SK-MEL-5 (cell line): ENCODE measurements at places on chromosomes 7 and 10. TPM values are rescaled to one million over a fixed set of nuclear protein-coding genes. Genes with fewer than 3 reads are reported as not detected.

- no peak for DNase-seq
Observed at GRCh38 chr10:121131014-121131413, 279.9 kb downstream of the WDR11 start.

GRCh38 chr10:98267894-98268693 lies at the start of gene LOXL4:
LOXL4 (minus strand) TSS chr10:98268194; CDS start chr10:98263019, 5,175 bp downstream.
- DNase-seq = no peak

DNA sequence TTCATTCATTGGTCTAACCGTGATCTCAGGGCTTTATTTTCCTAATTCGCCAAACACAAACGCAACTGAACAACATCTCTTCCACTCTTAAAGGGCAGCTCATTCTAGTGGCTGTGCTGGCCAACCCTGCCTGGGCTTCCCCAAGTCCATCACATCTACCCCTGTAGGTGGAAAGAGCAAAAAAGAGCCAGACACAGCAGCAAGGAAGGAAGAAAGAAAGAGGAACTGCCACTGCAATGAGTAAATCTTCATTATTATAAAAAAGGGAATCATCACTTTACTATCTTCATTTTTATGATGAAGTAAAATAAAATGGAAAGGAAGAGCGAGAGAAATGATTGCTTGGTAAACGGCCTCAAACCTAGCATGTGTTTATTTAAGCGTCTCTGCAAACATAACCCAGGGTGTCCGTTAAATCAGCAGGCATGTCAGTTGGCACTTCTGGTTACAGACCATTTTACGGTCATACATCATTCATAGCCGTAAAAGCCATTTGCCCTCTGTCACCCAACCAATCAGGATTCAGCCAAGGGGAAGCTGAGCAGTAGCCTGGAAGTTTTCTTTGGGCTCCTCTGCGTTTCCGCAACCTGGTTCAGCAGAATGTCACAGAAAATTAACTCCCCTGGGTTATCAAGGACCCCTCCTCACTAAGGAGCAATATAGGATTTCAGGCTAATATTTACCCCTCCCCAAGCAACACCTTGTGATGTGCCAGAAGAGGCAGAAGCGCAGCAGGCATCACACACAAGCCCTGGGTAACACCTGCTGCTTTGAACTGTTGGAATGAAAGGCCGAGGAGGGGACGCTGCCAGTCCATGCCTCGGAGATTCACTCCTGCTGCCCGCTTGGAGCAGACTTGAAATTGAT lies 234.0 kb downstream of the SNX10 start:
- DNase-seq = no peak

The GPR37 gene
- total RNA-seq = 18.4 and 21.6 TPM in 2 replicates

DNA sequence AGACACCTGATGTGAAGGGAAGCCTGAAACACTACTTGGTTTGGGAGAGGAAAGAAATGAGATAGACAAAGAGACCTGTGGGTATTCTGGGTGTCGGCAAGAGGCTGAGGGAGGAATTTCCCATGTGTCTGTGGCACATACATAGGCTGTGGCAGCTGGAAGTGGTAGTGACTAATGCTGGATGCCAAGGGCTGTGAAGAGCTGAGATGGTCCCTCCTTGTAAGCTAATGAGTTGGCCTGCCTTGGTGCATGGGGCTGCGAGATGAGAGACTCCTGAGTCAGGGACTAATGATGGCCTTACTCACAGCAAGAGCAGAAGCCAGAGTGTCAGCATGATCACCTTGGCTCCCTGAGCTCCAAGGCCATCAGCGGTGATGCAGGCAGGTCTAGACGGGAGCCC lies 119.0 kb upstream of the EEPD1 start:
- no peak for DNase-seq

DNA sequence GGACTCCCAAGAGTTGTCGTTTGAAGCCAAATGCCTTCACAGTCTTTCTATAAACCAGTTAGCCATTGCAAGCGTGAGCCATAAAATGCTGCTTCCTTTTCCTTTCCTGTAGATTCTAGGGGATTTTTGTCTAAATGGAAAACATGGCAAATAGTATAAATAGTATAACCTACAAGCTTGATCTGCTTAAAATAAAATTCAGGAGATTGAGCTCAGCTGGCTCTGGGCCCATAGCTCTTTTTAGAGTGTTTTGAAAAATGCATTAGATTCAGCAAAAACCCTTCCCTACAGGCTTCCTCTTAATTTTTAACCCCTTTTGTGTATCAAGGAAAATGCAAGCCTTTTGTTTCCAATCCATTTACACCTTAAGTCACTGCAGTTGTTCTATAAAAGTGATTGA lies 190.1 kb upstream of the GDF10 start:
- no peak for DNase-seq

The FRG2B gene
- total RNA-seq = 0.53 TPM in 1 of 2 replicates, not detected in the other

DNA sequence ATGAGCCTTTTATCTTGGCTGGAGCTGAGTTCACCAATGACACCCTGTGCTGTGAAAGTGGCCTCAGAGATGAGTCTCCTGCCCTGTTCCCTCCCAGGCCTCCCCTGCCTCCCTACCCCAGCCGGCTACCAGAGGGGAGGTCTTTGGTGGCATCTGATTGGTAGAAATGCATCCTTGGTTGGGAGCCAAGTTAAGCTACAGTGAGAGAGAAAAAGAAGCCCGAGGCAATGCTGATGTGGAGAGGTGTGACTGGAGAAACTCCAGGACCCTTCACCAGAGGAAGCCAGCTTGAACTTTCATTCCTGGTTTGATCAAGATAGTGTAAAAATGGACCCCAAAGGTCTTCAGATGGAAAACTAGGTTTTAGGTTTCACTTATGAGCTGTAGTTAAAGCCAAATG lies 191.1 kb upstream of the TCF7L2 start:
- DNase-seq = no peak

DNA sequence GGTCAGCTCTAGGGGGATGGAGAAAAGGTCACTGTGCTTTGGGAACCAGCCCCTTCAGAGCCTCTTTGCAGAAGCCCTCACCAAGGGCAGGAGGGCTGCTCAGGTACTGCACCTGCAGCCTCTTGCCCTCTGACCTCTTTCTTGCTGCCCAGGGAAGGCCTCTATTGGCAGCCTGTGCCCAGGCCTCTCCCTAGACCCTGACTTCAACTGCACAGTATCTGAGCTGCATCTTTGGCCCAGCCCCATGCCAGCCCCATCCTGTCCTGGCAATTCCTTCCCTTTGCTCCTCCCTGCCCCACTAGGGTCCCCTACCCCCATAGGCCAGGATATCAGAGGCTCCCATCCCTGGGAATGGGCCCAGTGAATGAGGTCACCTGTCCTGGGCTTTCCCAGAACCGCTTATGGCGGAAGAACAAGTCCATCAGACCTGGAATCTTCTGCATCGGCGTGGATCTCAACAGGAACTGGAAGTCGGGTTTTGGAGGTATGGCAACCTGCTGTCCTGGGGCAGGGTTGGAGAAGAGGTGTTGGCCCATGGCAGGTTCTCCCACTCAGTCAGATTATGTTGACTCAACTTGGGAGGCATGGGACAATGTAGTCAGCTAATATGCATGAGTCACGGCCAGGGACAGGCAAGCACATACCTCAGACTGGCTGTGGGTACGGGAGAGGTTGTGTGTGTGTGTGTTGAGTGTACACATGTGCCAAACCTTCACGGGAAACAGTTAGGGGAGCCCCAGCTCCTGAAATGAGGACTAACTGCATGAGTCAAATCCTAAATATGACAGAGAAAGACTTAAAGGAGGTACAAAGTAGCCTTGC lies 17.1 kb upstream of the CPA1 start:
- no peak for DNase-seq

DNA sequence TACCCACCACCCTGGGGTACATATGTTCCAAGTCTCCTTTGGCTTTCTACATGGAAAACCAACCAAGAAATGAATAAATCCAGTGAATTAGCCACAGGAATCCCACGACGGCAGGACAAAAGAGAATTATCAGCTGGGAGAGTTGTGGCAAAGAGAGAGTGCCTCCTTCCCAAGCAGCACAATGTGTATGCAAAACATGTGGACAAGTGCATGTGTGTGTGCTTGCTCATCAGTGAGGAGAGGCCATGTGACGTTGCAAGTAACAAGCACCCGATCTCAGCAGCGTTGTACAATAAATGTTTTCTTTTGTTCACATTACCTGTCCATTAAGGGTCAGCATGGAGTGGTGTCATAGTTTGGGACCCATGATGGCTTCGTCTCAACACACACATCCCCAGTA lies 50.0 kb upstream of the EMX2 start:
- DNase-seq = no peak

DNA sequence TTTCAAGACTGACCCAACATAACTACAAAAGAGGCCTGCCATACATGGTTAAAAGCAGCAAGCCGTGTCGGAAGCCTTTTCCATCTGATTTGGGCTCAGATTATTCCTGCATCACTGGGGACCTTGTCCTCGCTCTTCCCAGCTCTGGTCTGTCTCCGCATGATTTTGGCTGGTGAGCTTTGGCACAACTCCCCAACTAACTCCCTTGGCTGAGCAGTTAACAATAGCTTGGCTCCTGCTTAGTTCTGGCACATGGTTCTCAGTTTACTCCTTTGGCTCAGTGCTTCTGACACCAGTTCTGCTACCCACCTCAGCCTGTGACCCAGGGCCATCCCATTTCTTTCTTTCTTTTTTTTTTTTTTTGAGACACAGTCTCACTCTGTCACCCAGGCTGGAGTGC lies 17.0 kb downstream of the AGK start:
- DNase-seq = no peak

The MTURN gene
- 99.2 and 112 TPM in 2 replicates for total RNA-seq

The SPDYE5 gene
- total RNA-seq = 0.05 TPM in 1 of 2 replicates, not detected in the other

DNA sequence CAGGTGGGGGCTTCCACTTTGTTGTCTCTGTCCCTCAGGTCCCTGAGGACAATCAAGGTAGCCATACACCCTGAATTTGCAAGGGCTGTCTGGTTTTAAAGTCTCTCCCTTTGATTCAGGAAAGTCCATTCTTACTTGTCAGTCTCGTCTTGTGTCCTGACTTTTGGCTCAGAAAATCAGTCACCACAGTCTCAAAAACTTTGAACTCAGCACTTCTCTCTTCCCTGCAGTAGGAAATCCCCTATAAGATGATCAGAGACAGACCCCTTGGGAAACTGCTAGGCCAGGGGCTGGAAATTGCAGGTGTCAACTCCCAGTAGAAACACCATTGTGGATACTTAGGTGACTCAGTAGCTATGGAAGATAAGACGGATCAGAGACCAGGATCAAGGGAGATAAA lies 73.1 kb downstream of the CDC123 start:
- DNase-seq = no peak

The VSTM4 gene
- not detected in 2 replicates for total RNA-seq

GRCh38 chr10:91643700-91644099 lies 10.8 kb upstream of the PPP1R3C start:
- DNase-seq = no peak

GRCh38 chr7:151934584-151934983 lies 21.7 kb upstream of the GALNTL5 start:
- DNase-seq = no peak

- no peak for DNase-seq
Observed at GRCh38 chr10:123478116-123478515, 188.0 kb upstream of the GPR26 start.

GRCh38 chr10:89944138-89944537 lies 242.7 kb downstream of the KIF20B start:
- no peak for DNase-seq

The RASSF4 gene
- total RNA-seq = 1.8 and 2.1 TPM in 2 replicates

GRCh38 chr10:132144086-132144485 lies 42.7 kb upstream of the DPYSL4 start:
- no peak for DNase-seq

- DNase-seq = no peak
Observed at GRCh38 chr7:94901981-94902380, 5.4 kb upstream of the PPP1R9A start.

- no peak for DNase-seq
Observed at GRCh38 chr10:89035461-89035860, 44.9 kb downstream of the FAS start.

The CASD1 gene
- total RNA-seq = 19.9 and 20.4 TPM in 2 replicates

- no peak for DNase-seq
Observed at GRCh38 chr7:157689269-157690057, 352.7 kb downstream of the DNAJB6 start.

The LBX1 gene
- not detected in 2 replicates for total RNA-seq

- DNase-seq = no peak
Observed at GRCh38 chr10:31829776-31830175, 98.9 kb downstream of the ARHGAP12 start.

The TEX47 gene
- total RNA-seq = not detected in 2 replicates

DNA sequence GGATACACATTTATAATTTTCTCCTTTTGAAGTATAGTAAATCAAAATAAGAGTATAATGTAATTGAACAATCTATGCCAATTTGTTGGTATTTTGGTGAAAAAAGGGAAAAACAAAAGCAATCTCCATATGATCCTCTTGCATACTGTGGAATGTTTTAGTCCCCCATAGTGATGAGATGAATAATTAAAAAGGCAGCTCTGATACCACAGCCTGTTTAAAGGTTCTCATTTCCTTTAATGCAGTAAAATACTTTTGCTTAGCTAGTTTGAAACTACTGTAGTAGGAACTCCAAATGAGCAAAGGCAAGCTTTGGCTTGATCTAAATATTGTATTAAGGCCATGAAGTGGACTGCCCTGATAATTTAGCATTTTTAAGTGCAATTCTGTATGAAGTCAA lies 77.6 kb downstream of the VTI1A start:
- no peak for DNase-seq

- DNase-seq = no peak
Observed at GRCh38 chr7:14761510-14762296, 140.8 kb downstream of the DGKB start.

DNA sequence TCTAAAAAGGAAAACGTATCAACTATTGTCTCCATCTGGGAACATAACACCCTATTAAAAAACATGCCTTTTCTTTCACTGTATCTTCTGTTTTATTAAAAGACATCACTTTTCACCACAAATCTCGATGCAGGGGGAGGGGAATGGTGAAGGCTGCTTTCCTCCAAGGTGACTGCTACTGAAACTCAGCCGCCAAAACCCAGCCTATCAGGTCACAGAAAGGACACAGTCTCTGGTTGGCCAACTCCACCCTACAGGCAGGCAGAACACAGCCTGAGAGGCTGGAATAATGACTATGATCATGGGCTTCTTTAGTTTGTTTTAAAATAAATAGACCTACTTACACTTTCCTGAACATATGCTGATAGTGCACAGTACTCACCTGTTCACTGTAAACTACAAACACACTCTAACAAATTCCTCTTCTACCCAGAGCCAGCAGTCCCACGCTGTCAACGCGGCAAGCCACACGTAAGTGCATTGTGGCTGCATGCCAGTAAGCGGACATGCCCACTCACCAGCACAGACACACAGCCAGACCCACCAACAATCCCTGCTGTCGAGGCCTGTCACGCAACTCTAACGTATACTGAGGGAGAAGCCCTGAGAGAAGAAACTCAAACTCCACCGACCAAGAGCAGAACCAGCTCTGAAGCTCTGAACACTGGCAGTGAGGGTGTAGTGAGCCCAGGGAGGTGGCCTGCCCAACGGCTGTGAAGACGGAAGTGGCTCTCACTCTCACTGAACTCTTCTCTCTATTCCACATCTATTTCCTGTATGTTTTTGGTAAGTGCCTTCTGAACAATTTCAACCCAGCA lies 41.8 kb downstream of the NCAPG2 start:
- no peak for DNase-seq

GRCh38 chr10:54702583-54703485 lies 98.2 kb downstream of the PCDH15 start:
- no peak for DNase-seq
